Mesothelial cell of epicardium (in vitro differentiated cells): ENCODE measurements at places on chromosomes 4 and X.

DNA sequence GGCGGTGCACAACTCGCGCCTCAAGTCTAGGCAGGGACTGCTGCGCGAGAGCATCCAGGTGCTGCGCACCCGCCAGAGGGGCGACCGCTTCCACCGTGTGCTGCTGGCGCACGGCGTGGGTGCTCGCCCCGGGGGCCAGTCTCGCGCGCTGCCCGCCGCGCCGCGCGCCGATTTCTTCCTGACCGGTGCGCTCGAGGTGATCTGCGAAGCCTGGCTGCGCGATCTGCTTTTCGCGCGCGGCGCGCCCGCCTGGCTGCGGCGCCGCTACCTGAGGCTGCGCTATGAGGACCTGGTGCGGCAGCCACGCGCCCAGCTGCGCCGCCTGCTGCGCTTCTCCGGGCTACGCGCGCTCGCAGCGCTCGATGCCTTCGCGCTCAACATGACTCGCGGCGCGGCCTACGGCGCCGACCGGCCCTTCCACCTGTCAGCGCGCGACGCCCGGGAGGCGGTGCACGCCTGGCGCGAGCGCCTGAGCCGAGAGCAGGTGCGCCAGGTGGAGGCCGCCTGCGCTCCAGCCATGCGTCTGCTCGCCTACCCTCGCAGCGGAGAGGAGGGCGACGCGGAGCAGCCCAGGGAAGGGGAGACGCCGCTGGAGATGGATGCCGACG lies 1.3 kb downstream of the CHST7 start:
- DNase-seq, result no peak

GRCh38 chr4:56856656-56857055 lies 35.2 kb upstream of the SPINK2 start:
- no peak for DNase-seq

- no peak for DNase-seq
Measured at GRCh38 chr4:149549911-149550310, 265.7 kb downstream of the IQCM start.

GRCh38 chr4:77092975-77093374 lies 17.2 kb upstream of the CCNI start:
- no peak for DNase-seq

DNA sequence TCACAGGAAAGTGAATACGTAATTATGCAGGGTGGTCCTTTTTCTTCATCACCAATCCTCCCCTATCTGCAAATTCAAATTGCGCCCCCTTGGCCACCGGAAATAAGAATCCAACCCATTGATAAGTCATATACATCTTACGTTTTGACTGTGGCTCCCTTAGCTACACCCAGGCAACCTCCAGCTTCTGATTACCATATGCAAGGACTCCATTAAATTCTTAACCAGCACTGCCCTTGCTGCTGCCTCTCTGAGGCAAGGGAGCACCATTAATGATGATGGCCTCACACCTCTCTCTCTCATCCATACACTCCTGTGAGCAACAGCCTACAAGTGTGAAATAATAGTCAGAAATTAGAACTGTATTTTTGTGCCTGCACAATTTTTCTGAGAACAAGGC lies 106.0 kb upstream of the NOCT start:
- DNase-seq, result no peak

- DNase-seq, result no peak
Measured at GRCh38 chrX:149829751-149830191, 48.0 kb downstream of the MAGEA9 start.

GRCh38 chrX:133412665-133413064 lies 2.6 kb downstream of the GPC4 start:
- DNase-seq, result no peak

- DNase-seq, result no peak
Measured at GRCh38 chrX:53084043-53084570, 1.9 kb downstream of the TSPYL2 start.

- no peak for DNase-seq
Measured at GRCh38 chr4:13126976-13127910, 356.9 kb downstream of the RAB28 start.

DNA sequence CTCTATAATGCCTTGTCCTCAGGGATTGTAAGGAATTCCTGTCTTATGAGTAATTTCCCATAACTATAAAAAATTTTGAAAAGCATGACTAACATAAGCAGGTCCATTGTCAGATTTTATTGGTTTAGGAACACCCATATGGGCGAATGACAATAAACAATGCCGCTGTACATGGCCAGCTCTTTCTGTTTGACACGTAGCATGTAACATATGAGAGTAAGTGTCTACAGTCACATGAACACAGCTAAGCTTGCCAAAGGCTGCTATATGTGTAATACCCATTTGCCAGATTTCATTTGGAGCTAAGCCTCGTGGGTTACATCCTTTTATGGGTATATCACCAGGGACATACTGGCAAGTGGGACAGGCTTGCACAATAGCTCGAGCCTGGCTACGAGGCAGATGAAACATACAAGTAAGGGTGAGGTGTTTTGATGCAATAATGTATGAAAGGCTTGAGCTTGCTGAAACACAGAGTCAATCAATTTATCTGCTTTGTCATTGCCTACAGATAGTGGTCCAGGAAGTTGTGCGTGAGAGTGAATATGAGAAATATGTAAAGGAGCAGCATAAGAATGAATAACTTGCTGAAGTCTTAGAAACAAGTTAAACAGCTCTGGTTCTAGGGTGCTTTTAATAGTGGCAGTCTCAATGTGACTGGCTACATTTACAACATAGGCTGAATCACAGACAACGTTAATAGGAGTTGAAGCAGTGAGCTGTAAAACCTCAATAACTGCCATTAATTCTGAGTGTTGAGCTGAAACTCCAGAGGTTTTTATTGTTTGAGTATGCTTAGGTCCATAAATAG lies 67.4 kb upstream of the UGT2B10 start:
- DNase-seq, result no peak

DNA sequence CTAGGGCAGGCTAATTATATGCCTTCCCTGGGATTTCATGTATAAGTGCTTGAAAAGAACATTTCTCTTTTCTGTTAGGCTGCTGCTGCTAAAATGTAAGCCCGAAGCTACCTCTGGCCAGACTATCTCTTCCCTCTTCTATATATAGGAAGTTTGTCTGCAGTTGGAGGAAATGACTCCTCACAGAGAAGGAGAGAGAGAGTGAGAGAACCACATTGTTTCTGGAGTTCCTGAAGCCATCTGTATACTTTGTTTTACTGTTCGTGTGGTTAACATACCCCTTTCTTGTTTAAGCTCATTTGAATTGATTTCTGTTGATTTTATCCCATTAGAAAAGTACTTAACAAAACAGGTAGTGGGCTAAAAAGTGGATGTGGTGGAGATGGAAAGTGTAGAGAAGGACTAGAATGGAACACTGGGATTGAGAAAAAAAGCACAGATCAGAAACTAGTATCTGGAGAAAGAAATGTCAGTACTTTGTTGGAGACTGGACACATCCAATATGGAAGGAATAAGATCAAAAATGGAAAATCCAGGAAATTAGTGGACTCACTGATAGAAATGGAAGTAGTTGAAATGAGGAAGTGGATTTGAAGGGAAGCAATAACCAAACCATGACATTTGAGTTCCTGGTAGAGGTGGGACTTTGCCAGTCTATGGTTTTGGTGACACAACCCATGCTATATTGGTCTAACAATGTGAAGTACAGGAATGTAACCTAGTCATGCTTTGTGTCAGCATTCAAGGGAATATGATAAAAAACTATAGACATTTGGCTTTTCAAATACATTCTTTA lies 112.6 kb downstream of the TMA16 start:
- DNase-seq, result no peak

DNA sequence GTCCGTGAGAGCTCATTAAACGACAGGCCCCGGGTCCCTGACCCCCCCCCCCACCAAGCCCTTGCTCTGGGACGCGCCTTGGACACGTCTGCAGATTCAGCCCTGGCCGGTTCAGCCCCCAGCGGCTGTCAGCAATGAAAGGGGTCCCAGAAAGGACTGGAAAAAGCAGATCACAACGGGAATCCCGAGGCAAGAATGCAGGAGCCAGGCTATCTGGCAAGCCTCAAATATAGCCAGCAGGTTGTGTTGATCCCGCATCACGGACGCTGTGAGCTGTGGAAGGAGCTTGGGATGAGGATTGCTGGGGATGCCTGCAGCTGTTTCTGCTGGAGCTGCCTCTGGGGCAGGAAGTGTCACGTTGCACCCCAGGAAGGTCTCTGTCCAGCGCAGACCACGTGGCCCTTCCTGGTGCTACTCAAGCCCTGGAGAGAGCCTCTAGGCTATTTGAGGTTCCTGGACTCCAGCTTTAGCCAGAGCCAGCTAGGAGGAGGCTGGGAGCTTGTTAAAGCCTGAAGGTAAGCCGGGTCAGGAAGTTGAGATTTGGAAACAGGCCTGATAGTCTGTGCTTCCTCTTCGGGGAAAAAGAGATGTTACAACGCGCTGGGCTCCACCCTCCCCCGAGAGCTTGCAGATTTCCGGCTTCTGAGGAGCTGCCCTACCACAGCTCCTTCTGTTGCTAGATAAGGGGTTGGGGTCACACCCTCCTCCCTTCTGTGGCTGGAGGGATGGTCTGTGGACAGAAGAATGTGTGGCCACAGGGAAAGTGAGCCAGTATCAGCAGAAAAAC lies 19.3 kb upstream of the CSF2RA start:
- DNase-seq, result peak; percentile 53

- no peak for DNase-seq
Measured at GRCh38 chr4:153247116-153247490, 42.9 kb downstream of the TRIM2 start.

GRCh38 chr4:88158038-88158488 lies 376 bp downstream of the ABCG2 start:
- no peak for DNase-seq

- no peak for DNase-seq
Measured at GRCh38 chr4:20119141-20119540, 132.6 kb upstream of the SLIT2 start.

DNA sequence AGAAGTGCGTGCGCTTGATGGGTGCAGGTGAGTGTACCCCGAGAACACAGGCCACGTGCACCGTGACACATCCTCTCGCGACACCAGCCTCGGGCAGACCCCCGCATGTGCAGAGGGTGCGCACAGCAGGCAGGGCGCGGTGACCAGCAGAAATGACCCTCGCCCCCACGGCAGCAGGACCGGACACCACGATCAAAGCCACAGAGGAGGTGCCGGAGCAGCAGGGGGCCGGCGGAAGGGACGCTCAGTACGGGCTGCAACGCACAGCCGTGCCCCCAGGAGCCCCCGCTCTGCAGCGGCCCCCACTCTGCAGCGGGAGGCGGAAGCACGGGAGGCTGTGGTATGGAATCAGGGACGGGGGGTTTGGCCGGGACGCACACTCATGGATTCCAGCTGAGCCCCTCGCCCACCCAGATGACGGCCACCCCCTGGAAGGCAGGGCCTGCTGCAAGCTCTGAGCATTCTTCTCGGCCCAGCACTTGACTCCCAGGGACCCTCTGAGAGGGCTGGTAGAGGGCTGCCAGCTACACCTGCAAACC lies 17.1 kb downstream of the PPP2R3B start:
- no peak for DNase-seq

DNA sequence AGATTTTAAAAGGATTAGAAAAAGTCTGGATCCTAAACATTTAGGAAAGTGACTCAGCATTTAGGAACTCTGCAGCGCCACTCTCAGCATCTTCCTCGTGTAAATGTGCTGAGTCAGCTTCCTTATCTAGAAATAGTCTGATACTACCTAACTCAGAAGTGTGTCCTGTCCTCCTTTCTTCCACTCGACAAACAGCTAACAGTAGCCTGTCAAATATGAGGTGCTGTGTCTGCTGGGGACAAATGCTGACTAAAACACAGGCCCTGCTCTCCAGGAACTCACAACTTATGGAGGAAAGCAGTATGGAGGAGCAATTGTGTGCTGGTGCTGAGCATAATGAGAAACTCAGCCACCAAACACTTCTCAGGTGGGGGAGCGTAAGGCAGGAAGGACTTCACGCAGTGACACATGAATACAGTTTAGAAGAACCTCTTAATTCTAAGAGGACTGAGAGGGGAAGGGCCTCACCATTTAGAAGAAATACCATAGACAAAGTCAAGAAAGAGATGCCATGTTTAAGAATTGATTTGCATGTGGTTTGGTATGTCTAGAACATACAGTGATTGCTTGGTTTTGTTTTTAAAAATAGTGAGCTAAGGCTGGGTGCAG lies 125.3 kb downstream of the SOWAHB start:
- no peak for DNase-seq

GRCh38 chr4:76212851-76213414 lies 691 bp downstream of the SCARB2 start:
- DNase-seq, result peak; percentile 40

- DNase-seq, result no peak
Measured at GRCh38 chr4:54332542-54332941, 103.4 kb downstream of the PDGFRA start.

DNA sequence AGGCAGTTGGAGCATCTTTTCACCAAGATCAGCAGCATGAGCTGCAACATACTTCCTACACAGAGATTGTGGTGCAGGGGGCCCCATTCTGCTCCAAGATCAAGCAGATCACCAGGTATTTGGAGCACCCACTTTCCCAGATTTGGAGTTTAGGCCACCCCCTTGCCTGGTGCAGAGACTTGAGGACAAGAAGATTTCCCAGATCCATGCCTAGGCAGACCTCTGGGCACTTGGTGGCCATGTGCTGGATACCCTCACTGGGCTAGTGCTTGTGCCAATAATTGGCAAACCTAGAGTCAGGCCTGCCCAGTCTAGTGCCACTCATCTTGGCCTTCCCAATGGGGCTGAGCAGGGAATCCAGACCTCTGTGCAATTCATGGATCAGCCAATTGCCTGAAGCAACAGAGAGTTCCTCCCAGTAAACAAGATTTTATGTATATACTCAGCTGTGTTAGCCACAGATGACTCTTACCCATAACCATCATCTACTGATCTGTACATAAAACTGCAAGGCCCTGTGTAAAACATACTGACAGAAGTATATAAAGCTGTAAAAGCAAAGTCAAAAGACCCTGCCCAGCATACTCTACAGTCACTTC lies 228.4 kb upstream of the EMCN start:
- no peak for DNase-seq

DNA sequence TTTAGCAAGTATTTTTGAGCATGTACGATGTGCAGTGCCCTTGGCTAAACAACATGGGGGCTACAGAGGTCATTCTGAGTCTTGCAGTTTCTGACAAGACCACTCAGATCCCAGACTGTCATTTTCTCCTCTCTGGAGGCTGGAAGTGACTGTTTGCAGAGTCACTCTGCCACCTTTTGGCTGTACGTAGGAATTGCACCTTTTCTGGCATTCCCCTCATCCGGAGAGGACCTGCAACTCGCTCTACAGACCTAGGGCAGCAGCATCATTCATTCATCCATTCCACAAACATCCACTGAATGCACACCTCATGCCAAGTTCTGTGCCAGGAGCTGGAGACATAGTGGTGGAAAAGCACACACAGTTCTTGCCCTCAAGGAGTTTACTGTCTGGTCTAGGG lies 160.4 kb upstream of the GPR101 start:
- DNase-seq, result no peak
